ENCODE measurements at places on chromosomes 16 and 17.

DNA sequence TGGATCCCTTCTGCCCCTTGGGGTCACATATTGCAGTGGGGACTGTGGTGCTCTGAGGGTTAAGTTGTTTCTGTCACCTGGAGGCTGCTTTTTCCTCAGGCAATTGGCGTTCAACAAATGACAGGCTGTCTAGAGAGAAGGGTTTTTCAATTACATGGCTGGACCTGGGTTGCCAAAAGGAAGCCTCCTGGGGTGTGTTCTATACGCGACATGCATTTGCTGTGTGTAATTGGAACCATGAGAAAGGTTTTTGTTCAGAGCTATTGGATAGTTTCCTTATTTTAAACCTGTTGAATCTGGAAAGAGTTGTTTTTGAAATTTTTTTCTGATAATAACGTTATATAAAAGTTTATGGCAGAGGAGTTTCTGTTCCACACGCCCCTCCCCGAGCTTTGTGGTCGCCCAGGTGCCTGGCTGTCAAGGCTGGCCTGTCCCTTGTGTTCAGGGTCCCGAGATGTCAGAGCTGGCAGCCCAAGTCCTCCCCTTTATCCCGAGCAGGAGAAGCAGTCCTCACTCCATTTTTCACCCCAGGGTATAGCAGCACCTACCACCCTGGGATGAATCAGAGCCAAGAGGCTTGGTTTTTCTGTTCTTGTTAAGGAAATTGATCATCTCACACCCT, 26.1 kb upstream of the ZNF750 start:
- no peak for DNase-seq

DNA sequence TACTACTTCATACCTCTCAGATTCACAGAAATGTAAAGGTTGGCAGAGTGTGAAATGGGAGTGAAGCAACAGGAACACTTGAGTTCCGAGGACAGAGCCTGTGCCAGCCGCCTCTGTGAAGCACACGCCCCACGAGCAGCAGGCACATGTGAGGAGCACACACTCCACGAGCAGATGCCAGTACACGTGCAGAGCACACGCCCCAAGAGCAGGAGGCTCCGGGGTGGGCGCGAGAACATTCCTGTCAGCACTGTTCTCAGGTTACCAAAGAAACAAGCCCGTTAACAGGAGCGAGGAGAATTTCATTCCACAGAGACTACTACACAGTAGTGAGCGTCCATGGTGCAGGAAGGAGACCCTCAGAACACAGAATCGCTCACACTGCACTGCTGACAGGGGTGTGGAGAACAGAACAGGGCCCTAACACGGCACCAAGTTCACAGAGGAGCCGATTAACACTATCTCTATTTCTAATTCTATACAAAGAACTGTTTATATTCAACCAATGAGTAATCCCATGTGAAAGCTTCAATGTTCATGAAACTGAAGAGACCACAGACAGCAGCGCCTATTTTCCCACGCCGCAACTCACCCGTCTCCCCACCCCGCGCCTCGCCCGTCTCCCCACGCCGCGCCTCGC, 40.1 kb downstream of the KLHDC4 start:
- no peak for DNase-seq

GRCh38 chr16:1640261-1640941, 28.2 kb downstream of the CRAMP1 start:
- no peak for DNase-seq

- no peak for DNase-seq
Measured at GRCh38 chr16:27238016-27238587, 30.5 kb downstream of the NSMCE1 start.
